Calu3 (cell line): ENCODE measurements at places on chromosomes 13 and 19.

GRCh38 chr13:22648320-22648801 is 532.4 kb upstream of the SGCG start:
- DNase-seq: no peak

GRCh38 chr19:16343156-16343555 is 18.5 kb downstream of the KLF2 start:
- no peak for DNase-seq

DNA sequence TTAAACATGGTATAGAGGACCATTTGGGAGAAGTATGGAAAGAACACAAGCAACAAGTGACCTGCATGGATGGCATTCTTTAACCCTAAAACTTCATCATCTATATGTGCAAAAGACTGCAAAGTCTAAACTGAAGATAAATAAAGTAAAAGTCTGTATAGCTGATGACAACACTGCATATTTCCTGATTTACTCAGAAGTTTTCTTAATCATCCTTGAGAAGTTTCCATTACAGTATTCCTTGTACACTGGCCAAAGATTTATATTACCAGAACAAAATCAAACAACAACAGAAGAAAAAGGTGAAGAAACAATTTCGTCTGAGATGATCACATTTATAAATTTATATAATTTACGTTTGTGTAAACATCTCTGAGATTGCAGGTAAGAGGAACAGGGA is 805.7 kb downstream of the PCDH9 start:
- DNase-seq: no peak

DNA sequence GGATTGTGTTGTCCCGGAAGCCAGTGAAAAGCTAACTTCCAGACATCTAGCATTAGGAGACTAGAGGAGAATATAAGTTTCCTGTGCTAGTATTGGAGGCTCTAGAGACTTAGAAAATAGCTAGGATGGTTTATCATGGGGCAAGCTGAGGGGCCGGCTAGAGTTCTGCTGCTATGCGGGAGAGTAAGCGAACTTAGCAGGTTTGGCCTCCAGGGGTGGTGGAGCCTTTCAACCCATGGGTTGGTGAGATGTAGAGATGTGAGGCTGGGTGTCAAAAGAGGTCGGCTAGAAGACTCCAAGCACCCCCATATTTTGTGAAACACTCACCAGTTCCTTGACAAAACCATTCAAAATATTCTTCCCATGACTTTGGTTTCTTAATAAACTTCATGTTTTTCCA is 4.4 kb downstream of the SULT2A1 start:
- no peak for DNase-seq

DNA sequence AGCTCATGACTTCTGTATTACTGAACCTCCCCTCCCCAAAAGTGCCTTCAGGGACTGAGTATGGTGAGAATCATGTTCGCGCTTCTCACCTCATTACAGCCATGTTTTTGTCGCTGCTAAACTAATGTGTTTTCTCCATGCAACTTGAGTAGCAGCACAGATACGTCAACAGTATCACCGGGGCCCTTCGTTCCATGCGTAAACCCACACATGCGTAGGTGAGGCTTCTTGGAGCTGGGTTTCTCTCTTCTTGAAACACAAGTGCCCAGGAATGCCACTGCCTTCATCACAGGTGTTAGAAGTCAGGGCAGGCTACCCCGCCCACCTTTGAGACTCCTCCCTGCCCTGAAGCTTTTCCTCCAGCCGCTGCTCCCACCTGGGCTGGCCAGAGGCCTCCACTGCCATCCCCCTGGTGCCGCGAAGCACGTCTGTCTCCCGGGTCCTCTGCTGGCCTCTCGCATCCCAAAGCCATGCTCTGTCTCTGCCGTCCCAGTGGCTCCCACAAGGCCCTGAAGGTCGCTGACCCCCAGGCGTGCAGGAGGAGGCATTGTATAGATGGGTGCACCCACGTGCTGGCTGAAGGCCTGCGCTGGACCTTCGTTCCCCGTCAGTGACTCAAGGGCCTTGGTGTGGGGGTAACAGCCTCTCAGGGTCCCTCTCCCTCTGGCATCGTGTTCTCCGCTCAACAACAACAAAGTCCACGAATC is 135.3 kb upstream of the MCF2L start:
- DNase-seq: no peak
